Activated CD4-positive, alpha-beta T cell treated with anti-CD3 and anti-CD28 coated beads, Interleukin-2, amount 10 ng/mL, durations not matched to agents 7 days and 5 days (primary cell): ENCODE measurements at places on chromosomes 5 and 9.

GRCh38 chr9:110183208-110184145 is 24.5 kb downstream of the C9orf152 start:
- H3K4me1 ChIP-seq: peaks cover 9% of the 10 kb centered on the region
- H3K27me3 ChIP-seq: peaks cover 3% of the 10 kb centered on the region
- no peak overlapping the region for H3K4me3 ChIP-seq
- H3K36me3 ChIP-seq: peaks cover 6% of the 10 kb centered on the region
- H3K27ac ChIP-seq: no peak overlapping the region
- DNase-seq: peak; percentile 75

DNA sequence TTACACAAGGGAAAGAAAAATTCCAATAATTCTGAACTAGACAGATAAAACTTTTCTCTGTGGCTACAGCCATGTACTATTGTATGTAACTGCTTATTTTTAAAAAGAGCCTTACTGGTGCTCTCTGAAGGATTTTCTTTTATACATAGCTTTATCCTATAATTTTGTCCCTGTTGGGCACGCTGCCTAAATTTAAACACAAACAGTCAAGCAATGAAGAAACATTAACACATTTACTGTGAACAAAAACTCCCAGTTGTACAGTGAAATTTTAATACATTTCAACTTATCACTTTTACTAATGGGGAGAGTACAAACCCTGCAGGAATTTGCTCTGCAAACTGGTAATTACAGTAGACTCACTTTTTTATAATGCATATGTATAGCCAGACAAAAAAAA is 273.3 kb downstream of the BNC2 start:
- H3K36me3 ChIP-seq: no peaks in the 10 kb centered on the region
- H3K27ac ChIP-seq: no peak overlapping the region
- no peak for DNase-seq
- no peak overlapping the region for H3K4me3 ChIP-seq
- no peaks in the 10 kb centered on the region for H3K4me1 ChIP-seq

- DNase-seq: no peak
- no peaks in the 10 kb centered on the region for H3K36me3 ChIP-seq
- H3K27ac ChIP-seq: no peak overlapping the region
- H3K4me3 ChIP-seq: no peak overlapping the region
- no peaks in the 10 kb centered on the region for H3K4me1 ChIP-seq
- H3K27me3 ChIP-seq: peaks cover 7% of the 10 kb centered on the region
Observed at GRCh38 chr5:100757618-100758017, 145.5 kb downstream of the ST8SIA4 start.

- no peaks in the 10 kb centered on the region for H3K27me3 ChIP-seq
- H3K4me3 ChIP-seq: no peak overlapping the region
- H3K27ac ChIP-seq: no peak overlapping the region
- H3K36me3 ChIP-seq: no peaks in the 10 kb centered on the region
- DNase-seq: no peak
Observed at GRCh38 chr5:118270526-118270925, 717.8 kb downstream of the DTWD2 start.

DNA sequence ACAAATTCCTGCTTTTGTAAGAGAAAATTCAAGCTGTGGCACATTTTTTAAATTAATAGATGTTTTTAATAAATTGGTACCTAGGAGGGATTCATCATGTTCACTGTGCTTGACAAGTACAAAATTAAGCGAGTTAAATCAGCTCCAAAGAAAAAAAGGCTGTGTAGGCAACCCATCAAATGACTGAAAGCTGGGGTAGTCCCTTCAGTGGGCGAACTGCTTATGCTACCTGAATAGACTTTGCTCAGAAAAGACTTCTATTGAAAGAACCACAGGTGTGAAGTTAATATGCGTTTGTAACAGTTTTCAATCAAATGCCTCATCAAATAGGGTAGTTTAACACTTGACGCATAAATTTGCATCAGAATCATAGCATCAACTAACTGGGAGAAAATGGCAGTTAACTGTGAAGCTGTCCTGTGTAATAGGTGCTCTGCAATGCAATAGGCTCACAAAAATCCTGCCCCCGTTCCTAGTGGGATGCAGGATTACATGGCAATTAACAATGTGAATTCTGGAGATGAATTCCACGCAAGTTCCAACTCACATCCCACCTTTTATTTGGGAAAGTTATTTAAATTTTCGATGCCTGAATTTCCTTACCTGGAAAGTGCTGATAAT is 14.4 kb upstream of the ARL15 start:
- H3K4me1 ChIP-seq: peaks cover 12% of the 10 kb centered on the region
- no peak overlapping the region for H3K4me3 ChIP-seq
- peaks cover 19% of the 10 kb centered on the region for H3K27me3 ChIP-seq
- no peak overlapping the region for H3K27ac ChIP-seq

GRCh38 chr5:53133020-53133419 is 23.5 kb upstream of the MOCS2 start:
- H3K36me3 ChIP-seq: no peaks in the 10 kb centered on the region
- no peaks in the 10 kb centered on the region for H3K27me3 ChIP-seq
- H3K27ac ChIP-seq: no peak overlapping the region
- no peaks in the 10 kb centered on the region for H3K4me1 ChIP-seq
- no peak overlapping the region for H3K4me3 ChIP-seq

DNA sequence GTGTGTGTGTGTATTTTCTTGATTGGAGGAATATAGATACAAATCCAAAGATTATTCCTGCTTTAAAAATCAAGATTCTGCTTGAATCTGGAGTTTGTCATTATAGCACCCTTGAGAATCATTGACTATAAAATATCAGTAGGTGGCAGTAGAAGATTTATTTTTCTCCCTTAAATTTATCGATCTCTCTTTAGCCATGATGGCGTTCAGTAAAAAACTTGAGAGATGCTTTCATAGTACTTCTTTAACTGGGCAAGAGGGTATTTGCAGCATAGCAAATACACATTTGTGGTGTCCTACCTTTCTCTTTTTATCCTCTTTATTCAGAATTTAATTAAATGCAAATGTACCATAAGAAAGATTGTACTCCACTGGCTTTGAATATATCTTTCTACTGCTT is 307.7 kb downstream of the ADGRV1 start:
- H3K27me3 ChIP-seq: peaks cover 19% of the 10 kb centered on the region
- no peak overlapping the region for H3K27ac ChIP-seq
- DNase-seq: no peak
- H3K36me3 ChIP-seq: no peaks in the 10 kb centered on the region
- H3K4me3 ChIP-seq: no peak overlapping the region

DNA sequence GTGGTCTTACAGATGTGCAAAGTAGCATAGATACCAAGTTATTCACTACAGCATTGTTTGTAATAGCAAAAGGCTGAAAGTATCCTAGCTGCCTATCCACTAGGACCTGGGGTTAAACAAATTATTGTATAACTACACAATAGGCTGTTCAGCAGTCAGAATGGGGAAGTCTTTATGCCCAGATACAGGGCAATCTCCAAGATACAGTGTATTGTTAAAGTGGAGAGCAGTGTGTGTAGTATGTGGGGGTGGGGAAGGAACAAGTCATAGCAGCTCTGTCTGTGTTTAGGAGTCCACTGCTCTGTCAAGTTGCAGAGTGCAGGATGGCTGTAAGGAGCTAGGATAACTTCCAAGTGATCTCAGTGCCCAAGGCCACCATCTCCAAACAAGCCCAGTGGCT is 5.5 kb downstream of the PCYOX1L start:
- H3K27ac ChIP-seq: no peak overlapping the region
- DNase-seq: no peak
- no peak overlapping the region for H3K4me3 ChIP-seq
- peaks cover 27% of the 10 kb centered on the region for H3K36me3 ChIP-seq
- no peaks in the 10 kb centered on the region for H3K27me3 ChIP-seq
- peaks cover 42% of the 10 kb centered on the region for H3K4me1 ChIP-seq

- DNase-seq: peak; percentile 16
- H3K4me3 ChIP-seq: peak overlapping the region; percentile 78
- H3K36me3 ChIP-seq: peaks cover 20% of the 10 kb centered on the region
- H3K4me1 ChIP-seq: peaks cover 59% of the 10 kb centered on the region
- H3K27me3 ChIP-seq: no peaks in the 10 kb centered on the region
Observed at GRCh38 chr5:143354025-143354424, 49.5 kb downstream of the NR3C1 start.

- no peak overlapping the region for H3K4me3 ChIP-seq
- H3K36me3 ChIP-seq: no peaks in the 10 kb centered on the region
- H3K4me1 ChIP-seq: no peaks in the 10 kb centered on the region
- no peak overlapping the region for H3K27ac ChIP-seq
- no peak for DNase-seq
- no peaks in the 10 kb centered on the region for H3K27me3 ChIP-seq
Observed at GRCh38 chr9:135791431-135792267, 89.7 kb downstream of the KCNT1 start.

DNA sequence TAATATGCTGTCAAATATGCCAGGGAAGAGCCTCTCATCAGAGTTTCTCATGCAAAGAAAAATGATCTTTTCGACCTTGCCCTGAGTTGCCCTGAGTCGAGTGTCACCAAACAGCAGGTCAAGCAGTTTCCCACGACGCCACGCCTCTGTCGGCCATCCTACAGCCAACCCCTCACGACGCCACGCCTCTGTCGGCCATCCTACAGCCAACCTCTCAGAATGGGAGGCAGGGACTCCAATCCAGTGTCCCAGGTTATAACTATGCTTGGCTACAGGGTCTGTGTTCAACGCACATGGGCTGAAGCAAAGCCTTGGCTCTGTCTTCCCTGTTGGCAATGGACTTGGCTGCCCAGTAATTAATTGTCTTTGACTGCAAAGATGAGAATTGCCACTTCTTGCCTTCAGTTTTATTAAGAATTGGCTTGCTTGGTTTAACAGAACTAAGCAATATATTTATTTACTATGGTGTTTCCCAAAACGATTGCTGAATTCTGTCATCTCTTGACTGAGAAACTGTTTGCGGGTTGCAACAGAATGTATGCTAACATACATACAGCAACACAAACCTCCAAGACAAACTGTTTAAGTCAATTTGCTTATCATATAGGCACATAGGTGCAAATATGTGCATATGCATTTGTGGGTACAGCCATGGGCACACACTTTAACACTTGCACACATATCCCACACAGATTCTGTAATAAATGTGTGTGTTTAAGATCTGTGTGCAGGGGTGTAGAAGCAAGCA is 352.9 kb downstream of the GLIS3 start:
- no peaks in the 10 kb centered on the region for H3K27me3 ChIP-seq
- no peak for DNase-seq
- H3K36me3 ChIP-seq: no peaks in the 10 kb centered on the region
- no peak overlapping the region for H3K4me3 ChIP-seq
- no peak overlapping the region for H3K27ac ChIP-seq
- no peaks in the 10 kb centered on the region for H3K4me1 ChIP-seq

GRCh38 chr5:9953691-9954090 is 296.0 kb downstream of the ATPSCKMT start:
- no peaks in the 10 kb centered on the region for H3K36me3 ChIP-seq
- no peak overlapping the region for H3K4me3 ChIP-seq
- no peaks in the 10 kb centered on the region for H3K4me1 ChIP-seq
- DNase-seq: no peak
- no peak overlapping the region for H3K27ac ChIP-seq

DNA sequence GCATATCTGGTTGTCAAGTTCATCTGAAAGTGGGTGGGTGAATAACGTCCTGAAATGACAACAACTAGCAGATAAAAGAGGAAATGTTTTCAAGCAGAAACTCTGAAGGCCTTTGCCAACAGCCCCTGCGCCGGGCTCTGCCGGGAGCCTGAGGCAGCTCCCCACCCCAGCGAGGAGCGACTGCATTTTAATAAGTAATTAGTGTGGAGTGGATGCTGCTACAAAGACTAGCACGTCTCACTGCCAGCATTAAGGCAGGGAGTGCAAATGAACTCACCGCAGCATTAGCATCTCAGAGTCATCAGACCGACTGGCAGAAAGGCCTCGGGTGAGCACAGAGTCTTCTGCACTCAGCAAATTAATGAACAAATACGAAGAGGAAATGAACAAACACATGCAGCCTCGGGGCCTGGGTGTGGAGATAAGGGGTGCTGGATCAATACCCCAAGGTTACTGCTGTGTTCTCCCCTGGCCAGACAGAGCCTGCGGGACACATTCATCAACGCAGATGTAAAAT is 63.8 kb downstream of the VAV2 start:
- H3K27me3 ChIP-seq: no peaks in the 10 kb centered on the region
- H3K4me1 ChIP-seq: no peaks in the 10 kb centered on the region
- H3K4me3 ChIP-seq: no peak overlapping the region
- no peak overlapping the region for H3K27ac ChIP-seq
- no peaks in the 10 kb centered on the region for H3K36me3 ChIP-seq

DNA sequence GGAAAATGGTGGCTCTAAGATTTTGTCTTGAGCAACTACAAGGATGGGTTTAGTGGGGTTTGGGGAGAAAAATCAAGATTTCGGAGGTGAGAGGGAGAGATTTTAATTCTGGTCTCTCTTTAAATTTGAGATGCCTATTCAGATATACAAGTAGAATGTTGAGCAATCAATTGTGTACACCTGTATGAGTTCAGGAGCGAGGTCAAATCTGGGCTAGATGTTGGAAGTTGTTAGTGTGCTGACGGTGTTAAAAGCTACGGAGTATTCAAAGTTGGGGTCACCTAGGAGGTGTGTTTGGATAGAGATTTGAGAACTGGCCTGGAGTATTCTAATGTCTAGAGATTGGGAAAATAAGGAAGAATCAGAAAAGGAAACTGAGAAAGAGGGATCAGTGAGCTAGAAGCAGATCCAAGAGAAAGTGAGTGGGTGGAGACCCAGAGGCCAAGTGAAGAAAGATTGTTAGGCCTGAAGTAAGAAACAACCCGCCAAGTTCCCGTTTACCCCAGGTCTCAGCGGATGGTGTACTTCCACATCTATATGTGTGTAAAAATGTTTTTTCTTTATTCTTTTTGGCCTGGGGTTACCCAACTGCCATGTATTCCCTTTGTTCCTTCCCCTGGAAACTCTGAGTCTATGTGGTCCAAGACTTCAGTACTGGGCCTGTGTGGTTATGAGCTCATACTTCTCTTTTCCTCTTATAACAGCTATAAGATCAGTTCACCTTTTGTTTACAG is 11.9 kb upstream of the ARHGAP26 start:
- peaks cover 3% of the 10 kb centered on the region for H3K27me3 ChIP-seq
- no peak for DNase-seq
- H3K4me3 ChIP-seq: no peak overlapping the region
- no peaks in the 10 kb centered on the region for H3K36me3 ChIP-seq
- no peak overlapping the region for H3K27ac ChIP-seq
- peaks cover 3% of the 10 kb centered on the region for H3K4me1 ChIP-seq

DNA sequence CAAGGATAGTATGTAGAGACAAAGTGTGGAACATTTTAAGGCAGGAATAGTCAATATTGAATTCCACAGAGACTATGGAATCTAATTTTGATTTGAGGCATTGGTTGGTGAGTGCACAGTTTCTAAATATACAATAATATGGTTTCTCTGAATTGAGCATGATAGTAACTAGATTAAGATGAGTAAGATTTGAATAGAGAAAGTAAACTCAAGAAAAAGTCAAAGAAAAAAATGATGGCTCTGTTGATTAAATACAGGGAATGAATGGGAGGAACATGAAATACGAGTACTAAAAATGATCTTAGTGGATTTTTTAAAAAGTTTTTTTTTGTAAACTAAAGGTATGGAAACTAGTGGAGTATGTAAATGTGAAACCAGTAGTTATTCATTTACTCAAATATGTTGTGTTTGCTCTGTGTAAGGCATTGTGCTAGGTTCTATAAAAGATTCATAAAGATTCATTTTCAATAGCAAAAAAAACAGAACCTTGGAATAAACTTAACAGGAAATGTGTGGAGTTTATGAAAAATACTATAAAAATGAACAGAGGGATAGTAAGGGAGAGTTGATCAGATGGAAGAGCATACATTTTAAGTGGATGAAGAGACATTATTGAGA is 101.2 kb downstream of the ZCCHC7 start:
- H3K27me3 ChIP-seq: no peaks in the 10 kb centered on the region
- H3K4me3 ChIP-seq: no peak overlapping the region
- H3K4me1 ChIP-seq: peaks cover 2% of the 10 kb centered on the region
- H3K36me3 ChIP-seq: peaks cover 4% of the 10 kb centered on the region
- no peak overlapping the region for H3K27ac ChIP-seq
- DNase-seq: no peak
